ENCODE measurements at places on chromosomes 5 and 9.

GRCh38 chr5:89418407-89419085, 535.6 kb upstream of the MEF2C start:
- no peak for DNase-seq

DNA sequence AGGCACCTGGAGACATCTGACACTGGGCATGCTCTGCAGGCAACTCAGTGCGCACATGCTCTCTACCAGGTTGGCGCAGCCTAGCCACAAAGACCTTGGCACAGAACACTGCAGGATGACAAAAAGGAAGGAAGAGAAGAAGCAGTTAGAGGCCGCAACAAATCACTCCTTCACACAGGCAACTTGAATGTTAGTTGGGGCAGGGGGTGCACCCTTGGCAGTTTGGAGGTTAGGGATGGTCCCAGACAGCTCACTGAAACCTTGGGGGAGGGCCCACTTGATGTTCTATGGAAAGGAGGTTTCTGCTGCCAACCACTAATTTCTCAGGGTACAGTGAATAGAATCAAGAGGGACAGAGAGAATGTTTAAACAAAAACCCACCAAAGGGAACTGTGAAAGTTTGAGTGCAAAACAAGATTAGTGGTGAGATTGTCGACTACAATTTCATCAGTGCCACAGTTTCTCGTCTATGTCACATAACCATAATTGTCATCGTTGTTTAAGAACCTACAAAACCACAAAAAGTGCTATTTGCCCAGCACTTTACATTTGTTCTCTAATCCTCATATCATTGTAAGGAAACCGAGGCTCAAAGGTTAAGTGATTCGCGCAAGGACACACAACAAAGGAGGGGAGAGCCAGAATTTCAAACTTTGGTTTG, 48.7 kb downstream of the FBXW11 start:
- no peak for DNase-seq

- DNase-seq: no peak
These were observed 4.8 kb downstream of the ADAMTSL1 start for GRCh38 chr9:18478501-18479361.

DNA sequence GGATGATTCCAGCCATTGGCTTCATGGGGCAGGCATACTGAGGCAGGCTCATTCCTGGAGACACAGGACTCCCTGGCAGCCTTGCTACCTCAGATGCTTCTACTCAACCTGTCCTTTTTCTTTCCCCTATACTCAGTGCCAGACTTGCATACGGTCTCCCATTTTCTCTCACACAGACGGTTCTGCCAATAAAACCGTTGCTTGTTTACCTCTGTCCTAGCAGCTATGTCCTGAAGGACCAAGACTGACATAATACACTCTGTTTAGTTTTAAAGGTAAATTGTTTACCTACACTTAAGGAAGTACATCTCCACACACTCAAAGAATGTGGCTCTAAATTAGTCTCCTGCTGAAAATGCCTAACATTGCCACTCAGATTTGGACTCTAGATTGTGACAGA, 151.0 kb upstream of the RFX3 start:
- DNase-seq: no peak

DNA sequence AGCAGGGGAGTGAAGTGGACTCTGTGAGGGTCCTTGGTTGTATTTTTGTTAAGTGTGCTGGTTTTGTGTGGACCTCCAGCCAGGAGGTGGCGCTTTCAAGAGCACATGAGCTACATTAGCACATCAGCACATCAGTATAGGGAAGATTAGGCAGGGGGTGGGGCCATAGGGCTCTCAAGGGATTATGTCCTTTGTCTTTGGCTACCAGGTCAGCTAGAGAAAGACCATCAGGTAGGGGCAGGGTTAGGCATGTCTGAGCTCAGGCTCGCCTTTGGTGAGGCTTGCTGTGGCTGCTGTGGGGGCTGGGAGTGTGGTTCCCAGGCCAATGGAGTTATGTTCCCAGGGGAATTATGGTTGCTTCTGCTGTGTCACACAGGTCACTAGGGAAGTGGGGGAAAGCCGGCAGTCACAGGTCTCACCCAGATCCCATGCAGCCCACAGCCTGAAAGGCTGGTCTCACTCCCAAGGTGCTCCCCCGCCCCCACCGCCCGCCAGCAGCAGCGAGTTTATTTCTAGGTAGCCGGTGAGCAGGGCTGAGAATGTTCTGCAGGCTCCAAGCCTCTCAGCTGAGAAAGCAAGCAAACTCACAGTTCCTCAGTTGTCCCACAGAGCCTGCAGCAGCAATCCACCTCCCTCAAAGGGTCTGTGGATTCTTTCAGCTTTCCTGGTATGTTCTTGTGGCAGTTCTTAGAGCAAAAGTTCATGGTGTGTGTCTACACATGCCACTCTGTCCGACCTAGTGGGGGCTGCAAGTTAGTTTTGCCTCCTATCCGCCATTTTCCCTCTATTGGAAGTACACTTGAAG, 13.7 kb downstream of the OR1J1 start:
- DNase-seq: no peak

DNA sequence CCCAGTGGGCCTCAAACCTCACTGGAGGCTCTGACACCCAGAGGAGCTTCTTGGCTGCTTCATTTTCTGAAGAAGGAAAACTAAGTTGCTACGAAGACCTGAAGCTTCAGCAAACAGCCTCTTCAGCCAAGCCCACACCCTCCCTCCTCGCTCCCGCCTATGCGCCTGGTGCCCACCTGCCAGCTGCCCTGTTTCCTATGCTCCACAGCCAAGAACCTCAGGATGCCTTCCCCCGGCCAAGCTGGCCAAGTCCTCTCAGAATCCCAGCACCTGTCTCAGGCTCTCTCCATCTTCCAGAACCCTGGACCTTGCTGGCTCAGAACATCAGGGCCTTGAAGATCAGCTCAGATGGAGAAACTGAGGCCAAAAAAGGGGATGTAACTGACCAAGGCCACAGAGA, 60.4 kb downstream of the STK10 start:
- DNase-seq: no peak

GRCh38 chr5:55438998-55439397, 95.8 kb downstream of the PLPP1 start:
- DNase-seq: no peak

DNA sequence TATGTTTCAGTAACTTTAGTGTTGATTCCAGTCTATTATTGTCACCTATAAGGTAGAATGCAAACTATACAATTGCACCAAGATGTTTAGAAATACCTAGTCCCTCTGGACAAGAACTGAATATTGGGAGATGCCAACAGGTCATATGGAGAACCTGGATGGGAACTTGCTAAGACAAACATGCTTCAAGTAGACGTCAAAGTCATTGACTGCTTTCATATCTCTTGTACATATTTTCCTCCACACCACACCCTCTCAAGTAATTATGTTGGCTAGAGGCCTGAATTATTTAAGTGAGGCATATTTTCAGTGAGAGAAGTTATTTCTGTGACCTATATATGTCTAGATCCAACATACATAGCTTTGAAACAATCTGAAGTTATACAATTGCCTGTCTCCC, 453.3 kb downstream of the ELAVL2 start:
- DNase-seq: no peak

DNA sequence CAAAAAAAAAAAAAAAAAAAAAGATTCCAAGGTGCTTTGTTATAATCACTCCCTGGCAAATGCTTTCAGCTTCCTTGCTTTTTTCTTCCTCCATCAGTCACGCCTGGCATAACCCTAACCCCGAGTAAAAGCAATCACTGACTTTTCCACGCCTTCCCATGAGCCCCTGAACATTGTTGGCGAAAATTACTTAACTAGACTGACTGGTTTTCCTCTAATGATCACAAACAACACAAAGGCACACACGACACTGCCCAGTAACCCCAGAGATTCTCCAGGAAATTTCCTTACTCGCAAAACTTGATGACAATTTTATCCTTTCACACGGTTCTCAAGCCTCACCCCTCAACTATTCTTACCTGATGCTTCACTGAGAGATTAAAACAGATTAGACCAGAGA, 11.4 kb upstream of the PTGR1 start:
- no peak for DNase-seq

DNA sequence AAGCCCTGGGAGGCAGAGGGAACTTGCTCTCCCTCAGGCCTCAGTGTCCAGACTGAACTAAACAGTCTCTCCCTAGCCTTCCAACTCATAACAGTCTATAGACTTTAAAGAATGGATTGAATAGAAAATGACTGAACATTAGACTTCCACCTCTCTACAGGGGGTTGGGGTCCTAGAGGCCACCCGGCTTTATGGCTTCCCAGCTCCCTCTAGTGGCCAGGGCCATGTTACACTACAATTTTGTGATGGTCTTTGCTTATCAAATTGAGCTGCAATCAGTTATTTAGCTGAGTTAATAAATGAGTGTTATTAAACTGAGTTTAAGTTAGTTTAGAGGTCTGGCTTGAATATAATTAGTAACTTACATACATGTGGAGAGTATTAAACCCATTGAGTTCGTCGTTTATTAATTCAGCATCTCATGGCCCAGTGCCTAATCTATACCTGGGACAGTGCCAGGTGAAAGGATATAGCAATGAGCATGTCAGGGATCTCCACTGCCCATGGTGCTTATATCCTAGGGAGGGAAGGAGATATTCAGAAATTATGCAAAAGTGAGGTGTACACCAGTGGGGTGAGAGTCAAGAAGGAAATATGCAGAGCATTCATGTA, 105.2 kb downstream of the SH3TC2 start:
- peak; percentile 6 for DNase-seq

DNA sequence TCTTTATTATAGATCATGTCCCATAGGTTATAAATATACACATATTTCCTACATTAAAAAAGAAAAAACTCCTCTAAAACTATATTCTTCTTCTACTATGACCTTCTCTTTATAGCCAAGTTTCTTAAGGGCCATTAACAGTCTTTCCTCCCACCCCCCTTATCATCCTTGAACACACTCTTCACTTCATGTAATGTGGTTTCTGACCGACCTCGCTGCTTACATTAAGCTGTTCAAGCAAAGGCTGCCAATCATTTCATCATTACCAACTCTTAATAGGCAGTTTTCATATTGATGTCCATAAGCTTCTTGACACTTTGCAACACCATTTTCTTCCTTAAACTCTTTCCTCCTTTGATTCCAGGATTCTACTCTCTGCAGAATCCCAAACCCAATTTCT, 283.0 kb upstream of the PCSK5 start:
- DNase-seq: no peak

- DNase-seq: no peak
These were observed 751.7 kb downstream of the TLE1 start for GRCh38 chr9:80937645-80938044.

DNA sequence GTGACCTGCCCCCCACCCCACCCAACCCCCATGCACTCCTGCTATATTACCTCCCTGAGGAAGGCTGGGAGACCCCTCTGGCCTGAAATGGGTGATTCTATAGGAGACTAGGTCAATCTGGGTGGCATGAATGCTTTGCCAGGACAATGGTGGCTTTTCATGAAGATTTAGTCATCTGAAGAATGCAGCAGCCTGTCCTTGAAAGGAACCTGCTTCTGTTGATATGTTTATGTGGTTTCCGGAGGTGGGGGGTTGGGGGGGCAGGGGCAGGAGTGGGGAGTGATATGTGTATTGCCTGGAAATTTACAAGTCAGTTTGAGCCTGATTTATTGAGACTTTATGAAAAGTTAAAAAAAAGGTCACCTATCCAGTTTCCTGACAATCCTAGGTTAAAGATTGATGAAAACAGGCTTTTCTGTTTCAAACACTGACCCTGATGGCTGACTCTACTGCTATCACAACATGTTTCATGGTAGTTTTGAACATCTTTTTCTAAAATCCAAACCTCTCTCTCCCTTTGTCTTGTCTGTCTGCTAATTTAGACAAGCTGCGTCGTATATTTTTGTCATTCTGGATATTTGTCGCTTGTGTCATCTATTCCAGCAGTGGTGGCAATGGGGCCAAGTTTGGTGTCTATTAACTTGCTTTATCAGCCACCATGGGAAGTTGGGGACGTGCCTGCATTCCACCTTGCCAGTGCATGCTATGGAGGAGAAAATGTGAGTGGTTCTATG, 153.7 kb upstream of the EGFLAM start:
- DNase-seq: no peak

DNA sequence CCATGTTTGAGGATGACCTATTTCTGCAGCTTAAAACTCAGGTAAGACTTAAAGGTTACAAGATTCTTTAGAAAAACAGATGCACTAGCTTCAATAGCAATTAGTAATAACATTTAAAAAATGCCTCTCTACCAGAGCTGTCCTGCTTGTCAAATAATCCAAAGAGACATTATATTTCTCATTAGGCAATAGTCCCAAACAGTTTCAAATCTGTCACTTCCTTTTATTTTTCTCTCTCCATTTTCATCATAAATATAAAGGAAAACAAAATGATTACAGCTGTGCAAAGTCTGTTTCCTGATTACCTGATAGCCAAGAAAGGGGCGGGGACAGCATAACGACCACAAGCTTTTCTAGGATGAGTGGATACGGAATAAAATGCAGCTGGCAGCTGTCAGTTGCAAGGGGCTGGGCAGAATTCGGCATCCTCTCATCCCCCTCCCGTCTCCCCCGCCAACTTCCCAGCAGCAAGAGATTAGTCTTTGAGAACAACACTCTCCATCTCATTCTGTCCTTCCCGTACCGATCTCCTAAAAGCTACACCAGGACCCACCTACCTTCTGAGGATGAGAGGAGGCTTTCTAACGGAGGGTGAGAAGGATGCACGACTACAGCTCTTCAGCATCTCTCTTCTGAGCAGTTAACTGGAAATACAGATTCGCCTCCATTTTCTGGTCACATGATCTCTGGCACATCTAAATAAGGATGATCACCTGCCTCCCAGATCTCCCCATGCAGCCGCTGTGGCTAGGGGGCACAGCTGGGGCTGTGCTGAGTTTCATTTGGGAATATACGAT, 72.5 kb upstream of the PCA3 start:
- no peak for DNase-seq

DNA sequence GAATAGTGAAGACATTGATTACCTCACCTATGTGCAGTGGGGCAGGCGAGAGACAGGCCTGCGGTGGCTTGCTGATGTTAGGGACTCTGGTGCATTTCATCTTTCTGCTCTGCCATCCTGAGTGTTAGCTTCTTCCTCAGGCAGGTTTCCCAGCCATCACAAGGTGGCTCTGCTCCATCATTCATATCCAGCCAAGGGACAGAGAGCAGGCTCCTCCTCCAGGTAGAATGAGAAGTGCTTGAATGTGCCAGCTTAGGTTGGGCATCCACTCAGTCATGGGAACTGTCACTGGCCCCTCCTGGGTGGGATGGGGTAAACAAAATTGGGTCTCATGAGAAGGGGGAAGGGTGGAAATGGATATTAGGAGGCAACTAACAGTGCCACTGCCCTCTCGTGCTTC, 24.8 kb downstream of the GPR107 start:
- DNase-seq: no peak

DNA sequence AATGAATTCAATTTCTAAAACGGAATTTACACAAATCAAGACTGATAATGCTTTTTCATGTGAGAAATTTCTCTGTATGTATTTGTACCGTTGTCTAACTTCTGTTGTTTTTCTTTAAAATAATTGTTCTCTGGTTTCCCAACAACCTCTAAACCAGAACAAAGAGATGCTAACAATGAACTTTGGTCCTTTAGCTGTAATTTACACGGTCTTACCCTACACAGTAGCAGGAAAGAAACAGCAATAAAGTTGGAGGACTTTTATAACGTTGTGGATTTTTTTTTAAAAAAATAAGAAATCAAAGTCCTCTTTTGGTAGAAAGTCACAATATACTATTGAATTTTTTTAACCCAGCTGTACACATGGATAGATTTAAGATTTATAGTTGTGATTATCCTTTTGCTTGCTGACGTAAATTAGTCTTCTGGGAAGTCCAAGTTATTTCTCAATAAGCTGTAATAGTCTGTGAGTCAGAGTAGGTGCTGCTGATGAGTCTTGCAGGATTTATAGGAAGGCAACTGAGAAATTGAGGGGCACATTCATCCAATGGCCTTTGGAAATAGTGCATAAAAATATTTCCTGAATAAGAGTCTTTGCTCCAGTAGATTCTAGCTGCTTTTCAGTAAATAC, 76.8 kb upstream of the PCSK1 start:
- DNase-seq: no peak
